ENCODE measurements at places on chromosomes 1 and 21.

GRCh38 chr1:154483941-154484803, 17.8 kb upstream of the TDRD10 start:
- no peak for DNase-seq

DNA sequence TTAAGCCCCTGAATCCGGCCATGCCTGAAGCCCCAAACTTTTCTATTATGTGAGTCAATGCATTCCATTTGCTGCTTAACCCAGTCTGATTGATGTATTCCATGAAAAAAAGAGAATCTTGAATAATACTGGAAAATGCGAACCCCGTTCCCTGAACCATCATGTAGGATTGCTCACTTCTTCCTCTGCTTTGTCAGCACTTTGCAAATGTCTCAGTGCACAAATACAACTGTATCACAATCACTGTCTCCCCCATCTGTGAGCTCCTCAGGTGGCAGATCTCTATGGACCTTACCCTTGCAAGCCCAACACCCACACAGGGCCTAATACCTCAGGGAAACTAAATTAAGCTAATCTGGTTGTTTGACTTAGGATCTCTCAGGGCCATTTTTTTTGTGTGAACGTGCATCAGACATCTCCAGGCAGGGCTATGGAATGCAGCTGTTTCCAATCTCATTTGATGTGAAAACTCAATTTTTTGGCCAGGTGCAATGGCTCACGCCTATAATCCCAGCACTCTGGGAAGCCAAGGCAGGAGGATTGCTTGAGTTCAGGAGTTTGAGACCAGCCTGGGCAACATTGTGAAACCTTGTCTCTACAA, 2.1 kb upstream of the RCAN3 start:
- no peak for DNase-seq

DNA sequence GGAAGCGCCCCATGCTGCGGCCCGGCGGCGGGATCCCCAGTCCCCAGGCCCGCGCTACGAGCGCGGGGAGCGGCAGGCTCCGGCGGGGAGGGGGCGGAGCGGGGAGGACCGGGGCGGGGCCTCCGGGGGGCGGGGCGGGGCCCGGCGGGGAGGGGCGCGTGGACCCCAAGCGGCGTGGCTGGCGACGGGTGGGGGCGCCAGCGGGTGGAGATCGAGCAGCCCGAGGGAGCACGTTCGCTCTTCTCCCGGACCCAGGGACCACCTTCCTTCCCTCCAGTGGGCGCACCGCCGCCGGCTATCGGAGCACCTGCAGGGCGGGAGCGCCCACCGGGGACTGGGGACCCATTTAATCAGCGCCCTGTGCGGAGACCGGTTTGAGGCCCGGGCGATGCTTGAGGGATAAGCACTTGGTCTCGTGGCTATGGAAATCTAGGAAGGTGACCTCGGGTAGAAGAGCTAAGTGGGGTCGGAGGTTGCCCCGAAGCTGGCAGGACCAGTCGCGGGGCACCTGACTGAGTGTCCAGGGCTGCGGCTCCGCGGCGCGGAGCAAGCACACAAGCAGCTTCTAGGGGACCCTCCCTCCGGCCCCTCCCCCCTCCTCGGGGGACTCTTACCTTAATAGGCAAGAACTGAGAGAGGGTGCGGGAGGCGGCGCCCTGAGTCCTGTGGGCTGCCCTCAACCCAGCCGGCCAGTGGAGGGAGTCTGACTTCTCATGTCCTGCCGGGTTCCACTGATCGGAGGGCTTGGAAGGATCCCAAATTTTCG, at the start of gene TSPAN2:
Gene TSPAN2 (minus strand): TSS at position 84 of the 766 bp plus-strand sequence. CDS start 71 bp downstream, at position 13.
- DNase-seq, result peak; percentile 70

DNA sequence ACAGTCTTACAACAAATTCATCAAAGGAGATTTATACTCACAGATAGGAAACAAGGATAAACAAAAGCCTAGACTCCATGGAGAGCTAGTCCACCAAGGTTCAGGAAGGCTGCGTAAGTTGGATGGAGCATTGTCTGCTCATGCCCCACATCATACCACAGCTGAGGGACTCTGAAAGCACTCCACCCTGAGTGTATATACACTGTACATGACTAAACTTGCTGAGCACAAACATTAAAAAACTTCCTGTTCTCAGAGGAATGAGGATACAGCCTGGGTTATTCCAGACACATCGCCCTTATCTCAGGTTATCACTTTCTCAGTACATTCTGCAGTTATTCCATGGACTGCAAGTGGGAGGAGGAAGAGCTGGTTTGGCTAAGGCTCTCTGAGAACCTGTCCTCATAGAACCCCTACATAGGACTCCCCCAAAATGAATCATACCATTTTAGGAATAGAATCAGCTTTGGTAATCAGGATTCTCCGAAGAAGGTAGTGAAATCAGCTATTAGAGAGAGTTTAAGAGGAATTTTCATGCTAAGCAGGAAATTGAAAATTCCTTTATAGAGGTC, 58.0 kb upstream of the PRMT6 start:
- DNase-seq, result no peak

GRCh38 chr1:15171271-15171908, 17.8 kb downstream of the TMEM51 start:
- no peak for DNase-seq

DNA sequence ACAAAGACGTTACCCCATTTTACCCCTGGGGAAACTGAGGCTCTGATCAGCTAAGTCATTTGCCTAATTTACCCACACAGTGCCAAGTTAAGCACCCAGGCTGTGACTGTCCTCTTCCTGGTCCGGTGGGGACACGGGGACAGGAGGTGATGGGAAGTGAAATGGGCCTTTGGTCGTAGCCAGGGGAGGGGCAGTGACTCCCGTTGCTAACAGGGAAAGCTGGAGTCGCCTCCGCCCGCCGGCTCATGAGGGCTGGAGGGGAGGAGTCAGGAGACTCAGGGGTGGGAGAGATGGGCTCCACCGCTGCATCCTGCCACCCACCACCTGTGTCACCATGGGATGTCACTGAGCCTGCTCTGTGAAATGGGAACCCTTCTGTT, 139.3 kb downstream of the PGBD5 start:
- DNase-seq, result no peak

GRCh38 chr1:16212251-16212961, at the start of gene ARHGEF19:
TSS of gene ARHGEF19 (minus strand) at chr1:16212652. CDS start at chr1:16209054, 3,598 bp downstream.
- DNase-seq, result no peak

DNA sequence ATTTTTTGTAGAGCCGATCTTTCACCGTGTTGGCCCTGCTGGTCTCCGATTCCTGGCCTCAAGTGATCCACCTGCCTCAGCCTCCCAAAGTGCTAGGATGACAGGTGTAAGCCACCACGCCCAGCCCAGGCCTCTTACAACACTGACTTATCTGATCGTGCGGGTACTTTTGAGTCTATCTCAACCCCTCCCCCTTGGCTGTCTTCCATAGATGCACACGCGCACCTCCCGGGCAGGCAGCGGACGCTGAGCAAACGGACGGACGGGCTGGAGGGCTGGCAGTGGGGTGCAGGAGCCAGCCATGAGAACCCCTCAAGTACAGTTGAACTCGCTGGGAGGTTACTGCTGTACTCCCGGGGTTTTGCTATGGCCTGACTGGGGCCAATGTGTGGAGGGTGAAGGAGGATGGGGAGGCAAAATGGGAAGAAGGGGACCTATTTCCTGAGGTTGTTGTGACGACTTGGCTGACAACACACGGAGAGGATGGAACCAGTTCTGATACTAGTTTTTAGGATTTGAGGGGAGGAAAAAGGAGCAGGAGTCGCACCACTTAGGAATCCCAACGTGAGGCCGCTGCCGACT, 959 bp downstream of the CD58 start:
- DNase-seq, result peak; percentile 41

DNA sequence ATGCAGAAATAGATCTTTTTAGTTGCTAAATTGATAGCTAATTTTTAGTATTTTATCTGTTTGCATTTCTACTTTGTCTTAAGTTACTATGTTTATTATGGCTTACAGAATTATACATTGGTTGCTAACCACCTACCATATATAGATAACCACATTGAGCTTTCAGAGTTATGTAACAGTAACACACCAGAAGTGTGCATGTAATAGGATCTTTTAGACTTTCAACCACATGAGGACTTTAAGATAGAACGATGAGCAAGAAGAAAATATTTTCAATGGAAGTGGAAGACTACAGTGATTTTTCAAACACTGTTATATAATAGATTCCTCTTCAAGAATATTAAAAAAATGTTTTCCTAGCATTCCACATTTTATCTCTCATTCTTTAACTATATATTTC, 28.8 kb downstream of the TOR1AIP1 start:
- DNase-seq, result no peak

- no peak for DNase-seq
Measured at GRCh38 chr1:177309880-177310279, 139.1 kb downstream of the BRINP2 start.

- no peak for DNase-seq
Measured at GRCh38 chr1:117561071-117561470, 44.8 kb upstream of the TENT5C start.

DNA sequence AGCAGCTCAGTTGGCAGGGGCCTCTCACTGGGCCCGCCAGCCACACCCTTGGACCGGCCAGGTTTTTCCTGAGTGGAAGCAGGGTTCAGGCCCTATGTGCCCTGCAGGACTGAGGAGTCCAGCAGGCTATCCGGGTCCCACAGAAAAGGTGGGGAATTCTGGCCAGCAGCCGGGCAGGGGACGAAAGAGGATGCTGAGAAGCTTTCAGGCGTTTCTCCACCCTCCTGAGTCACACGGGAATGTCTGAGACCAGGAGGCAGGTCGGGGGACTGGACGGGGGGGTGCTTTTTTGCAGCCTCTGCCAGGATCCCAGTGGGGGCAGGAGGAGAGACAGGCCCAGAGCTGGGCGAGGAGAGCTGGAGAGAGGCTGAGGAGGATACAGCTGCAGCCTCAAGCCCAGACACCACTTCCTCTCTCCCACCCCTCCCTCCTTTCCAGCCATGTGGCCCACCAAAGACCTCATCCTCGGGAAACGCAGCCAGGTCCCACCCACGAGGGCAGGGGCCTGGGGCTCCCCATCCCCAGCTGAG, 105.4 kb downstream of the SPSB1 start:
- no peak for DNase-seq

DNA sequence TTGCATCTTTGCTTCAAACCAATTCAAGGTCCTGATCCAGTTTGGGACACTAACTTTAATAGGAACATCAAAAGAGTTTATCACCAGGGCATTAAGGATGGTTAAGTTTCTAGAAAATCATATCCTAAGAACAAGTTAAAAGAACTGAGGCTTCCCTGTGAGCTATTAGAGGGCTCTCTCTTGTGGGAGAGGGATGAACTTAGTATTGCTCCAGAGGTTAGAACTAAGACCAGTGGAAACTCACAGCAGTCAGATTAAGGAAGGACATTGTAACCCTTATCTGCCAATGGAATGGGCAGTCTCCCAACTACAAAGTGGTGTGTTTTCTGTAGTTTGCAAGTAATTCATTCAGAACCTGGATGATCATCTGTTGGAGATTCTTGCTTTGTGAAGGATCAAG, 36.8 kb downstream of the UBE2U start:
- no peak for DNase-seq

DNA sequence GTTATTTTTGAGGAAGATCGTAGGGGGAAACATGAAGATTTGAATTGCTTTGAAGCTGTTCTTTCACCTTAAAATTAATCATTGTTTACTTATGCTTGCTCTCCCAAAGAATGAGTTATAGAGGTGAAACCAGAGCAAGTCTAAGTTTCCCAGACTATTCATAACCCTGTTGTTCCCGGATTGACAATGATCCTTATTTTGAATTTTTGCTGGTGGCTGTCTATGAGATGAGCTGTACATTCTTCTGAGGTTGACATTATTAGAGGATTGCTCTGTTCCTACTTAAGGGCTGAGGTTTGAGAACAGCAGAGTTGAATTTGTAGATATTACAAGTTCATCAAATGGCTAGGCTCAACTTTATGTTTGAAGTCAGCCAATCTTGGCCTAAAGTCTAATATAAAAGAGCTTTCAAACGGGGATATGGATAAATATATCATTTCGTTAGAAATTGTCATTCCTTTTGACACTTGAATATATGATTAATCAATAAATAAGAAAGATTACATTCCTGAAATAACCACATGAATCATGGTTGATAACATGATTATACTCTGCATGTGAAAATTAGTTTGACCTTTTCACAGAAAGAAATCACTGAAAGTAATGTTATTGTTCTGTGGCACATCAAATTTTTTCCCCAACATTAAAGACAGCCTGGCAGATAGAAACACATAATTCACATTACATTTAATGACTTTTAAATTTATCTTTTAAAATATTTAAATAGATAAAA, 19.1 kb upstream of the PDE4B start:
- no peak for DNase-seq

DNA sequence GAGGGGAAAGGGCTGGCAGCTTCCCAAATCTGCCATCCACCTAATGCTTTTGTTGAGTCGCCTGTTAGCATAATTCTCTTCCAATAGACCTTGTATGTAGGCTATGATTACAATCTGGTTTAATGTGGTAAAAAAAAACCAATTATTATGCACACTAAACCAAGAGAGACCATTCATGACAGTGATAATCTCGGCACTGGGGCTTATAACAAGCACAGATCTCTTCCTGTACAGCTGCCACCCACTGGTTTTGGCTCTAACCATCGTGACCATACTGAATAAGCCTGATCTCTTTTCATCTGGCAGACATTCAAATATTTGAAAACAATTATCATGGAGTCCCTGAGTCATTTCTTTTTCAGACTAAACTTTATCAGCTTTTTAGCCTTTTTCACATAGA, 12.0 kb upstream of the SYT14 start:
- DNase-seq, result no peak

- DNase-seq, result no peak
Measured at GRCh38 chr1:42158189-42158588, 5.0 kb downstream of the GUCA2B start.

- no peak for DNase-seq
Measured at GRCh38 chr1:184621260-184621659, 133.4 kb downstream of the EDEM3 start.

GRCh38 chr21:26934383-26934782, 32.5 kb downstream of the ADAMTS5 start:
- no peak for DNase-seq

GRCh38 chr1:200794506-200795065, 55.9 kb downstream of the CAMSAP2 start:
- DNase-seq, result no peak

DNA sequence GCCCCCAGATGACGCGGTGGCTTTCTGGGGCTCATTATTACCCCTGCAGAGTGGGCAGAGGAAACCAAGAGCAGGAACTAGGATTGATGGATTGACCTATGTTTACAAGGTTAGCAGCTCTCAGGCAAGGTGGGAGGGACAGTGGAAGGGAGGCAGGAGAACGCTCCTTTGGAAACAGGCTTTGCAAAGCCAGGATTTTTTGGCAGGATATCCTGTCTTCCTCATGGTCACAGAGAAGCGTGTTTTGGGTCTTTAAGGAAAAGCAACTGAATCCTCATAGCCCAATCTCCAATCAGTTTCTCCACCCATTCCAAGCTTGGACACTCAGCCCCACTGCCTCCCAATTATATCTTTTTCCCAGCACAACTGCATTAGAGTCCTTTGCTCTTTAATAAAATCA, 105.6 kb upstream of the SOD1 start:
- no peak for DNase-seq
